Inflammatory macrophage (primary cell): ENCODE measurements at places on chromosomes 11 and 22.
A peak's percentile ranks its signal among the peaks of the same experiment; 100 is the strongest.

DNA sequence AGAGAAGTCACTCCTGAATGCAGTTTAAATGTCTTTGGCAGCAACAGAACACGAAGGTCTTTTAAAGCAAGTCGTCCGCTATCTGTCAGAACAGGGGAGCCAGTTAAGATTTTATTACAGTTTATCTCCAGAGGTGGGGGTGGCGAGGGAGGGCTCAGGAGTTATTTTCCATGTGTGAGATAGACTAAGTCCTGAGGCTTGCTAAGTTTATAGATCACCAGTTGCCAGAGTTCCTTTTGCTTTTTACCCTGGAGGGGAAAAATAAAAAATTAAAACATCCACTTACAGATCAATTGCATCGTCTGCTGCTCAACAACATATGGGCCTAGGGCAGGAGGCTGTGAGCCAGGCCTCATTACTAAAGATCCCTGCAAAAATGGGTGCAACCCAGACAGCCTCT lies 90.7 kb downstream of the SNX19 start:
- DNase-seq, result no peak

DNA sequence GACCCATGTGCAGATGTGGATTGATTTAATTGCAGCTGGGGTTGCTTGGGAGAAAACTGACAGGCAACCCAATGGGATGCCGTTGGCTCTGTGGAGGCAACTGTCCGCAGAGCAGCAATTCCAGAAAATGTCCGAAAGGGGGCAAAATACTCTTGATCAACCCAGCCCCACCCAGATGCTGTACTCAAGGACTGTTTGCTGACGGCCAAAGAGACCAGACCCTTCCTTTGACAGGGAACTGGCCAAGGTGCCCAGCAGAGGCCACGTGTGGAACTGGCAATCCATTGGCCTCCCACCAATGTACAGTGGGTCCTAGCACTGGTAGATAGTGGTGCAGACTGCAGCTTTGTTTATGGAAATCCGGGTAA lies 29.7 kb upstream of the KCNA4 start:
- DNase-seq, result no peak

DNA sequence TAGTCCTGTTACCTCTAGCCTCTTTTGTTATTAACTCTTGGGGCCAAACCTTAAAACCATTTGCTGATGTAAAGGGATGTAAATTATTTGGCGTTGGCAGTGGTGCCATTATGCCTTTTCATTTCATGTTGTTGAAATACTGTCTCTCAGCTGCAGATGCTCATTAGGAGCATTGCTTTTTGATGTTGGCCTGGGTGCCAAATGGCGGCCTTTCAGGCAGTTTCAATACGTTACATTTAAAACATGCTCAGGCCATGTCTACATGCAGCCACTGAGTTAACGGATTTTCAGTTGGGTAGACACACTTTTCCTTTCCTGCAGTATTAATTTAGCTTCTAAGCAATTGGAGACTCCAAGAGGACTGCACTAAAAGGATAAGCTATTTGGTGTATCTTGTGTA lies 5.3 kb downstream of the NCAM1 start:
- no peak for DNase-seq

DNA sequence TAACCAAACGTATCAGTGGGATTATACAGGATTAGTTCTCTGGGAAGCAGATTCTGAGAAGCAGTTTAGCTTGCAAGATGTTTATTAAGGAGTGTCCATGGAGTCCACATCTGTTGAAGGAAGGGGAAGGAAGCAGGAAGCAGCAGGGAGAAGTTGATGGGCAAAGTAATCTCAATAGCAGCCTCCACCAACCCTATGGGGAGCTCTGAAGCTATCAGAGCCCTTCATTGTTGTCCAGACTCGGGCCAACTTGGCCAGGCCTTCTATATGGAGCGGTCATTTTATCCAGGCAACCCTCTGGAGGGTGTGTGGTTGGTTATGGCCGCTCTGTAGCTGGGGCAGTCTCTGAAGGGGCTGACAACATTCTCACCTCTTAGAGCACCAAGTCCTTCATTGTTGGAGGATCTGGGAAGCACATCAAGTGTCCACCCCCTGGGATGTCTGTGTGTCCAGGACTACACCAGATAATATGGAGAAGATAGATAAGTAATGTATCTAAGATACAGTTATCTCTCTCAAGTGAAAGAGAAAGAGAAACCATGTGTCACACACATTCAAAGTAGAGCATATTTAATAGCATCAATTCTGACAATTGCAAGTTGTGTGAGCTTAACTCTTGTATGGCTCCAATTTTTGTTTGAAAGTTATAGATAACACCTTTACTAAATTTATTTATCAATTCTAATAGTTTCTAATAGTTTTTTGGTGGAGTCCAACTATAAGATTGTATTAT lies 101.7 kb upstream of the TRIM77 start:
- no peak for DNase-seq

GRCh38 chr11:79439886-79440570 lies 802 bp downstream of the TENM4 start:
- DNase-seq, result peak; percentile 9

- DNase-seq, result no peak
Observed at GRCh38 chr22:40196628-40197360, 19.1 kb downstream of the TNRC6B start.

- DNase-seq, result no peak
Observed at GRCh38 chr11:79269611-79270307, 171.1 kb downstream of the TENM4 start.

GRCh38 chr11:45083544-45084087 lies 62.8 kb upstream of the PRDM11 start:
- no peak for DNase-seq

DNA sequence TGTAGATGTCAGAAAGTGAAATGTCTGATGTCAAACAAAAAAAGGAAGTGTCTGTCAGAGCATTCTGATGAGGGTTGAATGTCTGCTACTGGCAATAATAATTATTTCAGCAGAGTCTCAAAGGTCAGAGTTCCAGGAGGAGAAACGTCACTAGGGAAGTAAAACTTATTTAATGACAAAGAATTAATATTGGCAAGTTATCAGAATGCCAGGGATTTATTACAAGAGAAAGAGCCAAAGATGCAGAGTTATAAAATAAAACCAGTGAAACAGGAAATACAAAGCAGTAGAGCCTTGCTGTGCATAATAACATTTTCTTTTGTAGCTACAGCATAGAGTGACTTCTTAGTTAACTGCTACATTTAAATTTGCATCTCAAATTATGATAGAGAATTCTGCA lies 504.0 kb upstream of the LRRC4C start:
- DNase-seq, result no peak

DNA sequence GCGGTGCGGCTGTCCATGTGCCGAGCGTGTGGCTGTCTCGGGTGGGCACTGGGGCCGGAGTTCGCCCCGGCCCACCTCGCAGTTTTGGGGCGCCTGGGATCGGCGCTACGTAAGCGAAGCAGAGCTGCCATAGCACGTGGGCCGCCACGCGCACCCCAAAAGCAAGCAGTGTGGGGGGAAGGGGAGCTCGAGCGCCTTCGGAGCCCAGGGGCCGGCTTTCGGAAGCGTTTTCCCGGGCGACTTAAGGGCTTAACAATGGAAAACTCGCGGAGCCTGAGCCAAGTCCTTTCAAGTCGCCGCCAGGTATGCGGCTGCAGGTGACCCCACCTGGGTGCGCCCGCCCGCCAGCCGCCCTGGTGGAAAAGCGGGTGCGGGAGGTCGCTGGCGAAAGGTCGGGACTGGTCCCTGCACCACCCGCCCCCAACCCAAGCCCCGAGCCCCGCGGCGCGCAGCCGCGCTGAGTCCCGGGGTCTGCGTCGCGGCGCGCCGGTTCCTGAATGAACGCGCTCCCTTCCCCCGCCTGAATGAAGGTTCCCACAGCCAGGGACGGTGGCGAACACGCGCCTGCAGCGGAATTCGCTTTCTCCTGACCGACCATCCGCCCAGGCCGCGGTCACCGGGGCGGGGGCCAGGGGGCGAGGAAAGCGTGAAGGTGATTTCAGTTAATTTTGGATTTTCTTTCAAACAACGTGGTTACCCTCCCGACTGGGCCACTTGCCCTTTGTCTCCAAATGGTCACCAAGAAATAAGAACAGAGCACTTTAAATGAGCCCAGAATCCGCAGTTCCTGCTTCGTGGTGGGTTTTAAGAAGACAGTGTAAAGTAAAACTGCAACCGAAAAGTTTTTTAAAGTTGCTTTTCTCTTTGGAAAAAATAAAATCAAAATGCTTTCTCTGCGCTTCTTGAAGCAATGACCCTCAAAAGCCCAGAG lies 2.8 kb upstream of the CCND1 start:
- no peak for DNase-seq

DNA sequence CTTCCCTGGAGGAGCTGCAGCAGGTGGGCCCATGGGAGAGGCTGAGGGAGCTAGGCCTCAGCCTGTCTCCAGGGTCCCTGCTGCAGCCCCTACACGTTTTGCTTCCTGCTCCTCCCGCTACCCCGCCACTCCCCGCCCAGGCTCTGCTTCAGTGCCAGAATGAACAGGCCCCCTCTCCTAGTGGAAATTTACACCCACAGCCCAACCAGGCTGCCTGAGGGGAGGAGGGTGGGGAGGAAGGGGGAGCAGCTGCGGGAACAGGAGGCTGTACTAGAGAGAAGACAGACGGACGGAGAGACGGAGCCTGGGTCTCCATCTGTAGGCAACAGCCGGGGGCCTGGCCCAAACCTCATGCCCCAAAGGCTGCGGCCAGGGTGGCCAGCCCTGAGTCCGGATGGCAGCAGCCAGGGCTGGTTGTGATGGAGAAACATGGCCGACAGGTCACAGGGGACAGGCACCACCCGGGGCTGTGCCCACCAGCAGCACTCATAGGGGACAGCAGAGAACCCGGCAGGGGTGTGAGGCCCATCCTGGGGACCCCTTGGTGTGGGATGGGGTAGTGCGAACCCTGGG lies 20.6 kb downstream of the FLRT1 start:
- no peak for DNase-seq

GRCh38 chr11:19934828-19935259 lies 222.2 kb downstream of the NAV2 start:
- no peak for DNase-seq

- DNase-seq, result no peak
Observed at GRCh38 chr11:113781682-113782081, 2.1 kb downstream of the CLDN25 start.

DNA sequence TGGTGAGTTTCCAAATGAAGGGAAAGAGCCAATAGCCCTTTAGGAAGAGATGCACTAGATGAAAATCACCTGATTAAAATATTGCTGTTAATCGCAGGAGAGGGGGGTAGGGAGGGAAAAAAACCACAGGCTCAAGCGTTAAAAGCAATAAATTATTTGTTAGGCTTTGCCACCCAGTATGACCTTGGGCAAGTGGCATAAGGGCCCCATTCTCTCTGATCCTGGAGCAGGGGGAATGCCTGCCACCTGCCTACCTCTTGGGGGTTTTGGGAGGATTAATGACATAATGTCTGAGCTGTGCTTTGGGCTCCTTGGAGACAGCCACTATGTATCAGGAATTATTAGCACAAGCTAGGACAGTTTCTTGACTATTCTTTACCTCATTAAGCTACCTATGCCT lies 80.0 kb downstream of the ZNRF3 start:
- DNase-seq, result no peak

- DNase-seq, result no peak
Observed at GRCh38 chr22:26213826-26214225, 44.6 kb downstream of the SEZ6L start.

GRCh38 chr11:91373497-91373896 lies 851.1 kb upstream of the FAT3 start:
- DNase-seq, result no peak

- no peak for DNase-seq
Observed at GRCh38 chr11:2096919-2097301, 42.3 kb downstream of the IGF2 start.

- no peak for DNase-seq
Observed at GRCh38 chr11:72685560-72686480, 11.6 kb upstream of the PDE2A start.

DNA sequence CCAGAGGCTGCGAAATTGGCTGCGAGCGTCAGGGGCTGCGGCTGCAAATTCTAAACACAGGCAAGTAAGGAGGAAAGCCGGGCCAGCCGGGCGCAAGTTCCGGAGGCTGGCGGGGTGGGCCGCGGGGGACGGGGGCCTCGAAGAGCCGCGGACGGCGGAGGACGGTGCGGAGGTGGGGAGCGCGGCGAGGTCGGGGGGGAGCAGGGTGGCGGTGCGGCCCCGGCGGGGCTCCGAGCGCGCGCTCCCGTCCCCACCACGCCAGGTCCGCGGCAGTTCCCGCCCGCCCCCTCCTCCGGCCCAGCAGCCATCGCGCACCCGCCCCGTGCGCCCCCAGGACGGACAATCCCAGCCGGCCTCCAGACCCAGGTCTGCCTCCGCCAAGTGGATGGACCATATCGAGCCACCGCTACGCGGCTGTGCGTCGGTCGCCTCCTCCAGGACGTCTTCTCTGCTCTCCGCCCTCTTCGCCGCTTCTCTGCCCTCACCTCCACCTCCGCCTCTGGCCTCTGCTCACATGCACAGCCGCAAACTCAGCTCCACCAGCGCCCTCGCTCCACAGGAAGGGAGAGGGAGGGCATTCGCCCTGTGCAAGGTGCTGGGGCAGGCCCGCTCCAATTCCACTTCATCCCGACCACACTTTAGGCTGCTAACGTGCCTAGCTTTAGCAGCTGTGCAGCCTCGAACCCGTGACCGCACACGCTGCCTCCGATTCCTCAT lies 7.2 kb downstream of the ELFN2 start:
- DNase-seq, result no peak

GRCh38 chr11:63572026-63572688 lies 9.0 kb upstream of the PLAAT2 start:
- DNase-seq, result peak; percentile 10

GRCh38 chr11:20458905-20459632 lies 71.6 kb downstream of the PRMT3 start:
- no peak for DNase-seq

GRCh38 chr11:65499713-65500386 lies 1.0 kb downstream of the MALAT1 start:
- DNase-seq, result peak; percentile 64

DNA sequence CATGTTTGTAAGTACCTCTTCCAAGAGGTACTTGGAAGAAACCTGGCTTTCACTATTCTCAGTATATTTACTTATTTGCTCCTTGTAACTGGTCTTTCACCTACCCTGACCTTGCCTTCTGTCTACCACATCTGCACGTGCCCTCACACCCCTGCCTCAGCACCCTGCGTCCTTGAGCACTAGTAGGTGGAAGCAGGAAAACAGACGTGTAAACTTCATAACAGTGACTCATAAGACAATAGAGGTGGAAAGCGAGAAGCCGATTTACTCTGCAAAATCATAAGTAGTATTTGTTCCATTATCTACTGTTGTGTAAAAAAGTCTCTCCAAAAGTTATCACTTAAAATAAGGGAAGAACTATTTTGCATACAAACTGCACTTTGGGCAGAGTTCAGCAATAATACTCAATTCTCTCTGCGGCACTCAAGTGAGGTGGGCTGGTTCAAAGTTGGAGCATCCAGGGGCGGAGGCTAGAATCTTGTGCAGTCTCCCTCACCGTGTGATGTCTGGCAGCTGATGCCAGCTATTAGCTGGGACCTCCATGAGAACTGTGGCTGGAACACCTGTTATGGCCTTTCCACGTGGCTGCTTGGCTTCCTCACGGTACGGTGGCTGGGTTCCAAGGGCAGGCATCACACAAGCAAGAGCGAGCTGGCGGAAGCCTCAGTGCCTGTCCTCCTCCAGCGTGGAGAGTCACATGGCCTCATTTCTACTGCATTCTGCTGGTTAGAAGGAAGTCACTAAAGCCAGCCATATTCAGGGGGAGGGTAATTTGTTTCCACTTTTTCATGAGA lies 30.4 kb downstream of the PACS1 start:
- DNase-seq, result peak; percentile 80
